ENCODE measurements at places on chromosomes 7 and 10.

DNA sequence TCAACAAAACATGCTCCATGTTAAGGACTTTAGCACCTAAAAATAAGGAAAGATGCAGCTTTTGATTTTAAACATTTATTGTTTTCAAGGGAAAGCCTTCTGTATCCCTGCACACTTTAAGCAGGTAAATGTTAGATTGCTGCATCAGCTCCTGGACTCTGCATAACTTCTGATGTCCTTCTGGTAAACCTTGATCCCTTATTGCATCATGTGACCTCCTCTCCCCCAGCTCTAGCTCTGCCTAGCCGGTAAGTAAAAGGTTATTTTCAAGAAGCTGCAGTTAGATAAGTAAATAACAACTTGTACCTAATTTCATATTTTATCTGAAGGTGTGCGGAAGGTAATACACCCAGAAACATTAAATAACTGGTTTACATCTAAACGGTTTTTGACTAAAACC, 37.5 kb downstream of the PDK4 start:
- DNase-seq: no peak

GRCh38 chr10:15879058-15879457, 18.8 kb upstream of the MINDY3 start:
- peak; percentile 42 for DNase-seq

DNA sequence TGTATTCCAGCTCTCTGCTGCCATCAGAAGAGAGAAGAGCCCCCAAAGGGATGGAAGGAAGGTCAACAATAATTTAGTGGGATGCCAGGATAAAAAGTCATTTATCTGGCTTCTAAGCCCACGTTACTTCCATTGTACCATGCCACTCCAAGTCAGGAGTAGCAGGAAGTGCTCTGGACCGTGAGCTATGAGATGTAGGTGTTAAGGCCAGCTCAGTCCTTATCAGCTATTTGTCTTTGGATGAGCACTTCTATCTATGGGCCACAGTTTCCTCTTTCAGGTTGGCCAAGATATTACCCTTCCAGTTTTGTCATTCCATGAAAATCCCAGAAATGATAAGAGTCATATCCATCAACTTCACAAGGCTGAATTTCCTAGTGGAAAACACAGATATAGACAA, 119.4 kb upstream of the CACUL1 start:
- no peak for DNase-seq

GRCh38 chr7:143413123-143413522, 4.5 kb upstream of the EPHA1 start:
- DNase-seq: no peak

GRCh38 chr7:43460733-43461348, 122.1 kb upstream of the STK17A start:
- no peak for DNase-seq

DNA sequence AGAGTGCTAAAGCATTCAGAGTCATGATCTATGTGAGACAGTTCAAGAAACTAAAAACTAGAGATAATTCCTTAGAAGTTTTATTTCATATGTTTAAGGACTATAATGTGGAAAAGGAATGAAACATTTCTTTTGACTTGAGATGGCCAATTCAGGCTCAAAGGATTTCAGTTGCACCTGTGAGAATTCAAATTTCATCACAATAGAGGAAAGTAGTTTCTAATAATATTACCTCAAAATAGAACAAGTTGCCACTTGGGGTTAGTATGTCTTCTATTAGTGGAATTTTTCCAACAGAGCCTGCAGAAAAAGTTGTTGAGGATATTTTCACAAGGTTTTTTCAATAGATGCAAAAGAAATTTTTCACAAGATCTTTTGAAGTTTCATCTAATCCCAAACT, 37.4 kb downstream of the TMEM26 start:
- DNase-seq: no peak

DNA sequence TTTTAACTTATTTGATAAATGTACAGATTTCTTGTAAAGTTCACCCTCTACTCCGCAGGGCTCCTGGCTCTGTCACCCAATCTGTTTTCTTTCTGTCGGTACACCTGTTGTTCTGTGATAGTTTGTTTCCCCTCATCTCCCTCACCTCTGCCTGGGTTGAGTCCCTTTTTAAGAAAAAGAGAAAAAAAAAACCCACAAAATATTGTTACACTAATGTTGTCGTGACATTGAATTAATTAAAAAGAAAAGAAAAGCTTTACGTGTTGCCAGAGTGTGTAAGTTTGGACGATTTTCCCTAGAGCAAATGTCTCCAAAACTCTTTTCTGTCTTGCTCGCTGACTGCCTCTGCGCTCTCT, 3.4 kb downstream of the HMX3 start:
- no peak for DNase-seq

DNA sequence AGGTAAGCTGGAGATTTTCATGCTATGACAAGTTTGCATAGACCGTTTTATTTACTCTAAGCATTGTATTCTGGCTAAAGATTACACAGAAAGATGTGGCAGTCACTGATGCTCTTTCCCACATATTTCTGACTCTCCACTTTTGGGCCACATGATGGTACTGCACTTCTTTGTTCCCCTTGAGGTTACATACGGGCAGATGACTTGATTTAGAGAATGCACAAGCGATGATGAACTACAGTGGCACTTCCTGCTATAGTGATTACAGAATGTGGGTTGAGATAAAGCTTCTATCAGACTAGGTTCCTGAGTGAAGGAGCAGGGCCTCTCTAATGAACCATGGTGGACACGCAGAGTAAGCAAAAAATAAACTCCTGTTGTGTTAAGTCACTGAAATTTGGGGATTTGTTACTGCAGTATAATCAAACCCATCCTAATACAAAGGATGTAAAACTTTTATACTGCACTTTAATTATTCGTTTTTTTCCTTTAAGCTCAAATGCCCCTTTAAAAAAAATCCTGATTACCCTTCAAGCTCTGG, 177.9 kb downstream of the TAX1BP1 start:
- DNase-seq: peak; percentile 82
